ENCODE measurements at places on chromosomes 11 and 22. TPM values are rescaled to one million over a fixed set of nuclear protein-coding genes. Genes with fewer than 3 reads are reported as not detected.

C22orf42 gene
- not detected for total RNA-seq

PRR33 gene
- 5.0 TPM for total RNA-seq

SULT4A1 gene
- 0.14 TPM for total RNA-seq

SPDYC gene
- total RNA-seq = not detected

DNAJB13 gene
- not detected for total RNA-seq

INS gene
- not detected for total RNA-seq

ST14 gene
- 2.1 TPM for total RNA-seq

SYT12 gene
- total RNA-seq = 0.32 TPM

PIWIL4 gene
- 0.68 TPM for total RNA-seq

TRIM51 gene
- not detected for total RNA-seq

TP53I11 gene
- total RNA-seq = 59.1 TPM

CCDC87 gene
- 0.27 TPM for total RNA-seq

PKDREJ gene
- total RNA-seq = 0.08 TPM

CNIH2 gene
- total RNA-seq = not detected

SYCE3 gene
- total RNA-seq = not detected

IL17REL gene
- not detected for total RNA-seq

ADAMTS15 gene
- 45.6 TPM for total RNA-seq

FGF19 gene
- total RNA-seq = not detected
